ENCODE measurements at places on chromosomes 2 and 18.

DNA sequence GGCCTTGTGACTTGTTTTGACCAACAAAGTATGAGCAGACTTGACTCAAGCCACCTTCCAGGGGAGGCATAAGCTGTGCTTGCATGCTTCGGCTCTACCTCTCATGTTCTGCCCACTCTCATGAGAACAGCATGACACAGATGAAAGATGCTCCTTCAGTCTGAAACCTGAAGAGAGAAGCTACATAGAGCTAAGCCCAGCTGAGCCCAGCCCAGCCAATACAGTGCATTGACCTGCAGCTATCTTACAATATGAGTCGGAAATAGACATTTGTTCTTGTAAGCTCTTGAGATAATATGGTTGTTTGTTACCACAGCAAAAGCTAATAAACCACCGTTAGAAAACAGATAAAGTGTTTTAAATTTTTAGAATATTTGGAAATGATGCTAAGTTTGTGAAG lies 426.7 kb upstream of the PKDCC start:
- no peak for DNase-seq

DNA sequence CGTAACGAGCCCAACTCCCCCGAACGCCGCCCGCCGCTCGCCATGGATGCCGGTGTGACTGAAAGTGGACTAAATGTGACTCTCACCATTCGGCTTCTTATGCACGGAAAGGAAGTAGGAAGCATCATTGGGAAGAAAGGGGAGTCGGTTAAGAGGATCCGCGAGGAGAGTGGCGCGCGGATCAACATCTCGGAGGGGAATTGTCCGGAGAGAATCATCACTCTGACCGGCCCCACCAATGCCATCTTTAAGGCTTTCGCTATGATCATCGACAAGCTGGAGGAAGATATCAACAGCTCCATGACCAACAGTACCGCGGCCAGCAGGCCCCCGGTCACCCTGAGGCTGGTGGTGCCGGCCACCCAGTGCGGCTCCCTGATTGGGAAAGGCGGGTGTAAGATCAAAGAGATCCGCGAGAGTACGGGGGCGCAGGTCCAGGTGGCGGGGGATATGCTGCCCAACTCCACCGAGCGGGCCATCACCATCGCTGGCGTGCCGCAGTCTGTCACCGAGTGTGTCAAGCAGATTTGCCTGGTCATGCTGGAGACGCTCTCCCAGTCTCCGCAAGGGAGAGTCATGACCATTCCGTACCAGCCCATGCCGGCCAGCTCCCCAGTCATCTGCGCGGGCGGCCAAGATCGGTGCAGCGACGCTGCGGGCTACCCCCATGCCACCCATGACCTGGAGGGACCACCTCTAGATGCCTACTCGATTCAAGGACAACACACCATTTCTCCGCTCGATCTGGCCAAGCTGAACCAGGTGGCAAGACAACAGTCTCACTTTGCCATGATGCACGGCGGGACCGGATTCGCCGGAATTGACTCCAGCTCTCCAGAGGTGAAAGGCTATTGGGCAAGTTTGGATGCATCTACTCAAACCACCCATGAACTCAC lies 673 bp downstream of the PCBP1 start:
- DNase-seq = no peak

DNA sequence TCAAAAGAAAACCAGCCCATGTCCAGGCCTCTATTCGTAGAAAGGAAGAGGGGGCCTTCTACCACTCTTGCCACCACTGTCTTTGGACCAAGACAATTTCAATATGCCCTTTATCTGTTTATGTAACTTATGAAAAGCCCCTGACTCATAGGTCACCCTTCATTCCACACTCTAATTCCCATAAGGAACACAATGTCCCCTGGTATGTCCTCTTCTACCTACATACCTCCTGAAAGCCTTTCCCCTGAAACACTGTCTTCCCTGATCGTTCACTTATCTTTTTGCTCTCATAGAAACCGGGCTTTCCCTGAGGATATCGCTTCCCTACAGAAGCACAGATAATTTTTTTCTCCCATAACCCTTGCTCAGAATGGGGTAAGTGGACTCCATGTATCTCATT lies 13.3 kb downstream of the EIF2AK3 start:
- no peak for DNase-seq

DNA sequence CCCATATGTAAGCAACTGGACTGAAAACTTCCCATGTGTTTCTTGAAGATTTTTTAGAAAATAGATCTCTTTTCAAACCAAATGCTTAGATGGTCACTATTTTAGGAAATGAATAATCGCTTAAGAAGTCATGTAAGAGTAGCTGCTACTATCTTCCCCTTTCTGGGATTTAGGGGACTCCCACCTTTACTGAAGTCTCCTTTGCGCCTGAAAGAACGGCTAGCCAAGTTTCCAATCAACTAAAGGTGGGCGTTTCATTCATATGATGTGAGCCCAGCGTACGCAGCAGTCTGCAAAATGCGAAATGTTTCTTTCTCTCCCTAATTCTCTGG lies 1.1 kb downstream of the DIPK1C start:
- DNase-seq = no peak

GRCh38 chr2:225458431-225459117 lies 59.1 kb downstream of the NYAP2 start:
- no peak for DNase-seq

GRCh38 chr2:232789082-232789481 lies 12.7 kb upstream of the KCNJ13 start:
- DNase-seq = no peak

- DNase-seq = no peak
Observed at GRCh38 chr2:211513446-211513845, 957.0 kb downstream of the CPS1 start.

DNA sequence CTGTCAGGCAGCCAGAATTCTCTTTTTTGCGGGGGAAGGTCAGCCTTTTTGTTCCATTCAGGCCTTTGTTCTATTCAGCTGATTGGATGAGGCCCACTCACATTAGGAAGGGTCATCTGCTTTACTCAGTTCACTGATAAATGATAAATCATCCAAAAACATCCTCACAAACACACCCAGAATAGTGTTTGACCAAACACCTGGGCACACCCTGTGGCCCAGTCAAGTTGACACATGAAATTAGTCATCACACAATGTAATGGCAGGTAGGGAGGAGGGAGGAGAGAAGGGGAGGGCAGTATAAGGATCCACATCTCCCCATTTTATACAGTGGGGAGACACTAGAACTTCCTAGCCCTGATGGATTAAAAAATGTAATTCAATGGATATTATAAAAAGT lies 8.3 kb upstream of the RMC1 start:
- DNase-seq = no peak

DNA sequence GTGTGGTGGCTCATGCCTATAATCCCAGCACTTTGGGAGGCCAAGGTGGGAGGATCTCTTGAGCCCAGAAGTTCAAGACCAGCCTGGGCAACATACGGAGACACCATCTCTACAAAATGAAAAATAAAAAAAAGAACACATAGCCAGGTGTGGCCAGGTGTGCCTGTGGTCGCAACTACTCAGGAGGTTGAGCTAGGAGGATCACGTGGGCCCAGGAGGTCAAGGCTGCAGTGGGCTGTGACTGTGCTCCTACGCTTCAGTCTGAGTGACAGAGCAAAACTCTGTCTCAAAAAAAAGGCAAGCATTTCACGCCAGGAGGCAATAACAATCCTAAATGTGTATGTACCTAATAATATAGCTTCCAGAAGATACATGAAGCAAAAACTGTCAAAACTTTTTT lies 27.8 kb downstream of the USP40 start:
- no peak for DNase-seq

- DNase-seq = no peak
Observed at GRCh38 chr2:145221032-145221431, 701.1 kb upstream of the ZEB2 start.

- no peak for DNase-seq
Observed at GRCh38 chr2:22991844-22992243, 393.1 kb upstream of the KLHL29 start.

- no peak for DNase-seq
Observed at GRCh38 chr2:18435426-18436037, 124.9 kb downstream of the RDH14 start.

DNA sequence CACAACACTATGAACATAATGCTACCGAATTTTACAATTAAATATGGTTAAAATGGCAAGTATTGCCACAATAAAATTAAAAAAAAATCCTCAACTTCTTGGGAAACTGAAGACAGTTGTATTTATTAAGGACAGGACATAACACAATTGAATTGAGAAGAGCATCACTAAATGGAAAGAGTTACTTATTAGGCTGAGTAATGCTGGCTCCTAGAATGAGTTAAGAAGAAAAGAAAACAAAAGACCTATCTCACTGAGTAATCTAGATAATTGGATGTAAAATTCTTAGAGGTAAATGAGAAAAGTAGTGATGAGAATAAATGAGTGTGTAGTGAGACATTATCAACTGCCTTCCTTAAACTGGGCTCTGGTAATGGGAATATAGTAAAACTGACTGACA lies 121.7 kb downstream of the FSIP2 start:
- no peak for DNase-seq

- no peak for DNase-seq
Observed at GRCh38 chr18:48780201-48780912, 170.4 kb downstream of the SMAD7 start.

GRCh38 chr2:68931799-68932198 lies 20.9 kb downstream of the GKN2 start:
- no peak for DNase-seq

DNA sequence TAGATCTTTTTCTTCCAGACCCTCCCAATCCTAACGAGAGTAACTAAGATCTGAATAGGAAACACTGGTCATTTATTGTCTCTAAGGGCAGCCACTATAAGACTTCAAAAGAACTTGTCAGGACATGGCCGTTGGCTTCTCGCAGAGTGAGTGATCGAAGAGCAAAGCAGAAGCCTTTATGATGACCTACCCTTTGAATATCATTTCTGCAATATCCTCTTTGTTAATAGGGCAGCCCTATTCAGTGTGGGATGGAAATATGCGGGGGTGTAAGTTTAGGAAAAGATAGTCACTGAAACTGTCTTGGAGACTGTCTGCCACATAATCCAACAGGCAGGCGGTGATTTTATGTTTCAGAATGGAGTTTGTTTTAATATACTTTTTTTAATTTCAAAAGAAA lies 70.9 kb downstream of the FBXO36 start:
- no peak for DNase-seq

- DNase-seq = no peak
Observed at GRCh38 chr2:240965905-240966456, 32.4 kb upstream of the SNED1 start.

GRCh38 chr2:181978351-181979150 lies 7.1 kb upstream of the PPP1R1C start:
- no peak for DNase-seq

DNA sequence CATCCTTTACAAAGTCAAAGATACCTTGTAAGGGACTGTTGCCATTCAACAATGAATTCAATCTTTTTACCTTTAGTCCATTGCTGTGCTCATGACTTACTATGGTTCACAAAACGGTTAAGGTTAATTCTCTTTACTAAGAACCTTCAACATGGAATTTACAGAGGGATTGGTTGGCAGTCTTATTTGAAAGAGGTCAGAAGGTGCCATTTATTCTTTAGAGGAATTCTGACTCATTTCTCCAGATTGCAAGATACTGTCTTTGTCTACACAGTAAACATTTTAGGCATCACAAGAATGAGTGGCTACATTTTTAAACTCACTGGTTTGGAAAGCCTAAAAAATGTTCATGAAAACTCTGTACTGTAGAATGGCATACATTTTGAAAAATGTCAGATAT lies 17.4 kb downstream of the KCNH7 start:
- DNase-seq = no peak

GRCh38 chr2:18381386-18381785 lies 179.1 kb downstream of the RDH14 start:
- no peak for DNase-seq

DNA sequence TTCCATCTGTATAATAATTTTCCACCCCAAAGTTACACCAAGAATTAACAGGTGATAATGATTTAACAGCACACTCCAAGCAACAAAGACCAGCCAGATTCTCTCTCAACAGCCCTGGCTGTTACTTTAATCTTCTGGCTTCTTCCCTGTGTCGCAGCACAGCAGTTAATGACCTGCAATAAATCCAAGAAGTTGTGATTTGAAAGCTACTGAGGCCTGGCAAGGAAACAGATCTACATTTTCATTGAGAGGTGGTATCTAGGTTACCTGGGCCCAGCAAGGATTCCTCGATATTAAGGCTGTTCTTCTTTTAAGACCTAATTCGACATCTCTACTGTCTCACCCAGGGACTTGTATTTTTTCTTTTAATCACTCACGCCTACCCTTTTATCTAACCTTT lies 433.8 kb downstream of the NBAS start:
- DNase-seq = no peak

DNA sequence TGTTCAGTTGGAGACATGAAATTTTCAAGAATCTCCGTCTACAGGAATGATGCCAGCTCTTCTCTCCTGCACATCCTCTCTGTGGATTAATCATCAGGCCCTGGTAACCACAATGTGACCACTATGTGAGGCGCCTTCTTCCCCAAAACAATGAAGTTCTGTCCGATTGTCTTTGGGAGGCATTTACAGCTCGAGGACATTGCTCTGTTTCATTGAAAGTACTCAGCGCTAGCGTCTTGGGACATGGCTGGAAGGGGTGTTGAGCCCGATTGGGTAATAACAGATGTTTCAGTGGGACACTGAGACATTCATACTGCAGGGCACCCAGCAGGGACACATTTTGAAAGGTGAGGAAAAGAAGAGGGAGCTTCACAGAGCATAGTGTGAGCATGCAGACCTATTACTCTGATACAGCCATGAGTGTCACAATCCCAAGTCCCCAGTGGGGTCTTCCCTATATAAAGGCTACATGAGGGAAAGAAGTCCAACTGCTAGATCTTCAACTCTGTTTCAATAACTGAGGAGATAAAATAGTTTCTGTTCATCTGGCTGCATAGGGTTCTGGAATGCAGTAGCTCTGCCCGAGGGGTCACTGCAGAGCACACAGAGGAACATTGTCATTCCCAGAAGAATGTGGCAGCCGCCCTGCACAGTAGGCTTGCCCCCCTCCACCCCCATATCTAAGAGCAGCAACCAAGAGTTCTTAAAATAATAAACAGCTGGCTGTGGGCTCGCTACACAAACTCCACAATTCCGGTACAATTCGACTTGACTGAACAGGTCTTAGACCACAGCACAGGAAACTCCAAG lies 237.3 kb downstream of the OSR1 start:
- DNase-seq = no peak

- no peak for DNase-seq
Observed at GRCh38 chr2:201520201-201520600, 68.7 kb downstream of the STRADB start.

GRCh38 chr2:163407296-163407695 lies 328.5 kb downstream of the FIGN start:
- no peak for DNase-seq

DNA sequence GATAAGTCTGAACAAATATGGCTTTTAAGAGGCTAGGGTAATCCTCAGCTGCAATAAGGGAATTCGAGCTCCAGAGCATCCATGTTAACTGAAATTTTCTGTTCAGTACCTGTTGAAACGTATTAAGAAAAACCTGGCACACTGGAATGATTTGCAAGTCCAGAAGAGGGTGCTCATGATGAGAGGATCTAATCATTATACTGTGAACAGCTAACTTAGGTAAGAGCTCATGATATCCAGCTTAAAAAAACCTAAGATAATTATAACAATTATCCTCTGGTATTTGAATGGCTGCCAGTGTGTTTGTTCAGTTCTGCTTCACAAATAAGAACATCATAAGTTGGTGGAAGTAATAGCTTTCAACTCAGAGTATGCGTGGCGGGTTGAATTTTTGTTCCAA lies 1118.3 kb upstream of the DDX18 start:
- DNase-seq = no peak

All from stimulated activated CD8-positive, alpha-beta memory T cell treated with anti-CD3 and anti-CD28 coated beads, Interleukin-7, amount 100 ng/mL, for 4 hours (primary cell).